ENCODE measurements at places on chromosomes 7 and 10.

DNA sequence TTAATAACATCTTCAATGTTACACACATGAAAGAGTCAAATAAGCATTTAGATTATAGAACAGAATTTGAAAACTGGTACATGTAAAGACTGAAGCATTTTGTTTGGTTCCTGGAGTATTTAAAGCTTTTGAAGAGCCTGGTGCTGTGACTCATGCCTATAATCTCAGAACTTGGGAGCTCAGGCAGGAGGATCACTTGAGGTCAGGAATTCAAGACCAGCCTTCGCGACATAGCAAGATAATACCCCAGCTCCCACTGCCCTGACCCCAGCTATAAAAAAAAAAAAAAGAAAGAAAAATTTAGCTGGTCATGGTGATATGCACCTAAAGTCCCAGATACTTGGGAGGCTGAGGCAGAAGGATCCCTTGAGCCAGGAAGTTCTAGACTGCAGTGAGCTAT is 87.8 kb downstream of the HDAC9 start:
- no peak for DNase-seq

- DNase-seq: peak; percentile 28
Observed at GRCh38 chr7:18974803-18975202, 142.6 kb downstream of the TWIST1 start.

- DNase-seq: peak; percentile 58
Observed at GRCh38 chr10:60224066-60224705, 165.5 kb downstream of the ANK3 start.

DNA sequence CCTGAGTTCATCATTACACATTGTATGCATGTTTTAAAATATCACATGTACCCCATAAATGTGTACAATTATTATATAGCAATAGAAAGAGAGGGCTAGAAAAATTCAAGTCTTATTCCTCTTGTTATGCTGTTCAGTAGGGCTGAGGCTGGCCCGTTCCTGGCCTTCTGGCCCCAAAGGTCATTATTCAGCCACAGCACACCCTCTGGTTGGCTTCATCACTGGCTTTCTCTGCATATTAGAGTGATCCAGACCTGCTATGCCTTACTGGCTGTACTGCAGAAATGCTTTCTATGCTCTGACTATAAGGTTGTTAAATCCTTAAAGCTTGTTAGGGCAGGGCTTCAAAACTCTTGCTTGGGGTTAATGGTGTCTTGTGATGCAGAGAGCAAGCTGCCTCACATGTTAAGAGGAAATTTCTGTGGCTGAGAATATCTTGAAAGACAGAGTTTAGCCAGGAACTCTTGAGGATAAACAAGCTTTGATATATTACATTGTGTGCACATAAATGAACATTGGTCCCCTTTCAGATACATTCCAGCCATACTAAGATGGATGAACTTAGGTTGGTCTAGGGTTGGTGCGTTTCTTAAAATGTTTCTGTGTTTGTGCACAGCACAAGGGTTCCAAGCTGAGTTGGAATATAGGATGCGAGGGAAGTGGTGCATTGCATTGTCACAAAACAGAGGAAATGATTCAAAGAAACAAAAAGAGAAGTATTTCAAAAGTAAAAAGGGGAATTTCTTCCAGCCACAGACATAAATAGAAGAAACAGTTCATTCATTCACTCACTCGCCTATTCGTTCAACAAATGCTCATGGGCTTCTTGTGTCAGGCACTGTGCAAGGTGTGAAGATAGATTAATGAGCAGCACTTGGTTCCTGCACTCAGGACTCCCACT is 61.6 kb upstream of the WDR11 start:
- peak; percentile 40 for DNase-seq

- DNase-seq: no peak
Observed at GRCh38 chr7:85126383-85126782, 60.5 kb downstream of the SEMA3D start.

DNA sequence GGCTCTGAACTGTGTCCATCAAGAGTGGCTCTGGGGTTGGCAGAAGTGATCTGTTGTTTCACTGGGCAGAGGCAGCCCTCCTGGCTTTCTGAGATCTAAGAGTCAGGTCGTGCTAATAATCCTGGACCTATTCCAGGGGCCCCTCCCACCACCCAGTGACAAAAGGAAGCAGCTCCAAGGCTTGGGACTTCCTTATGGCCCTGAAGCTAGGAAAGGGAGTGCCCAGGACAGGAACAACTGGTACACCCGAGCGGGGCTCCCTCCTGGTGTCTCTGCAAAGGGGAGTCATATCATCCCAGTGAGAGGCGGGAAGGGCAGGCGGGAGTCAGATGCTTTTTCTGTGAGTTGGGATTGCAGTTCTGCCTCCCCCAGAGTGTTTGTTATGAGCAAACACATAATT is 32.3 kb downstream of the RPS24 start:
- DNase-seq: no peak

GRCh38 chr10:86368987-86369386 is 2.4 kb upstream of the GRID1 start:
- DNase-seq: no peak

GRCh38 chr10:110077436-110078130 is 69.8 kb downstream of the ADD3 start:
- no peak for DNase-seq

DNA sequence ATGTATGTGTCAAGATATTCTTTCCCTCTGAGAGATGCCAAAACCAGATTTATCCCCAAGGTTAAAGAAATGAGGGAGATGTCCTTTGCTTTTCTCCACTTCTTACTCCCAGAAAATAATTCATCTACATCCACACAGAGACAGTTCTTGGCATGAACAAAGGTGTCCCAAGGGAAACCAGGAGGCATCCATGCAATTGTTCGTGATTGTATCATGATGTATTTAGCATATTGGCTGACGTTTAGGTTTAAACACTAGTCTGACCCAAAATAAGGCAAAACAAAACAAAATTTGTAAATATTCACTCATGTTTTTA is 223.9 kb downstream of the C7orf25 start:
- peak; percentile 55 for DNase-seq

DNA sequence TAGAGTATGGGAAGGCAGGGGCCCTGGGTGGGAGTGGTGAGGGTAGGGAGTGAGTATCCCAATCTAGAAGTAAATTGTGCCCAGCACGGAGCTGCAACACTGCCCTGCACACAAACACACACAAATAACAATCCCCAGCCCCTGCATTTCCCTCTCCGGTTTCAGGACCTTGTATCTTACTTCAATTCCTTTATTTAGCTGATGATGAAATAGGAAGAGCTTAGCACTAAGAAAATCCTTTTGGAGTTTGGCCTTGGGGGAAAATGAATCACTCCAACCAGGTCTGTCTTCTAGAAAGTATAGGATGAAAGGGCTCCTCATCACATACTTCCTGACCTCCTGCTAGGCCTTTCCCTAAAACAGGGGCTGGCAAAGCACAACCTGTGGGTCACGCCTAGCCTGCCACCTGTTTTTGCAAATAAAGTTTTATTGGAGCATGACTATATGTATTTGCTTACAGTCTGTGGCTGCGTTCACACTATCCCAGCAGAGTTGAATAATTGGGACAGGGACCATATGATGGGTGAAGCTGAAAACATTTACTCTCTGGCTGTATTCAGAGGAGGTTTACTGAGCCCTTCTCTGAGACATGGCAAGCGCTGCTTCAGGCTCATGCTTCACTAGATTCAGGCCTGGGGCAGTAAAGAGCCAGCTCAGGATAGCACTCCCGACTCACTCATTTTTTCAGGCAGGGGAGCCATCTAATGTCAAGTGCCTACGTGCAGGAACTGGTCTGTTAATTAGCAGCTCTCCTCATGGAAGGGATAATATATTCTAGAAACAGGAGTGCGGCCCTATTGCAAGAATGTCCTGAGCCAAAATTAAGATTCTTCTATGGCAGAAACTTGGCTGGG is 111.0 kb downstream of the EGFR start:
- DNase-seq: peak; percentile 70

GRCh38 chr10:94403380-94404213 is 1.3 kb downstream of the TBC1D12 start:
- peak; percentile 87 for DNase-seq

- DNase-seq: no peak
Observed at GRCh38 chr7:67913604-67914003, 917.0 kb downstream of the TYW1 start.

DNA sequence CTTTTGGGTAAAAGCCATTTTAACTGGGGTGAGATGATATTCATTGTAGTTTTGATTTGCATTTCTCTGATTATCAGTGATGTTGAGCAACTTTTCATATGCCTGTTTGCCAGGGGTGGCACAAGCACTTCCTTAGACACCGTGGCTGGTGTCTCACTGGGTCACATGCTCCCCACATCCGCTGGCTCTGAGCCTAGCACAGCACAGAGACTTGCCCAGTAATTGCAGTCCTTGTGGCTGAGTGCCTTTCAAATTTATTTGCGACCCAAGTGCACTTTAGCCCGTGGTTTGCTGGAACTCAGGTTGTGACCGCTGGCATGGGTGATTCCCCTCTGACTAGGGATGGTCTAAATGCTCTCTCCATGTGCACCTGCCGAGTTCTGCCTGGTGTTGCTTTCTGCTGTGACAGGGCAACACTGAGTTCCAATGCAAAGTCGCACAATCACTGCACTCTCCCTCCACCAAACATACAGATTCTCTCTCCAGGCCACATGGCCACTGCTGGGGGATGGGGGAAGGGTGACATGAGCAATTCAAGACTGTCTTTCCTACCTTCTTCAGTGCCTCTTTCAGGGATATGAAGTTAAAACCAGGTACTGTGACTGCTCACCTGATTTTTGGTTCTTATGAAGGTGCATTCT is 66.5 kb downstream of the ZNF277 start:
- no peak for DNase-seq

- DNase-seq: no peak
Observed at GRCh38 chr7:47256016-47256415, 325.9 kb downstream of the TNS3 start.

- no peak for DNase-seq
Observed at GRCh38 chr7:148828965-148829364, 55.1 kb downstream of the EZH2 start.

- DNase-seq: no peak
Observed at GRCh38 chr10:132104062-132104461, 38.3 kb downstream of the JAKMIP3 start.

- DNase-seq: peak; percentile 96
Observed at GRCh38 chr10:31602541-31603234, 283.7 kb downstream of the ZEB1 start.

All from muscle of leg (tissue), 16 donors.